IMR-90 (cell line): ENCODE measurements at places on chromosomes 11 and 22. TPM values are rescaled to one million over a fixed set of nuclear protein-coding genes. Genes with fewer than 3 reads are reported as not detected.

LYVE1 gene
- polyA plus RNA-seq = not detected in 2 replicates

OR4S1 gene
- polyA plus RNA-seq = not detected in 2 replicates

NXPE2 gene
- polyA plus RNA-seq = not detected in 2 replicates

OR5B21 gene
- not detected in 2 replicates for polyA plus RNA-seq

PANX2 gene
- 1.3 and 1.7 TPM in 2 replicates for polyA plus RNA-seq

OR2AG1 gene
- polyA plus RNA-seq = not detected in 2 replicates

GALNT18 gene
- 9.2 and 9.5 TPM in 2 replicates for polyA plus RNA-seq

DEPDC7 gene
- polyA plus RNA-seq = 5.9 and 7.4 TPM in 2 replicates

C11orf71 gene
- polyA plus RNA-seq = 3.0 and 3.7 TPM in 2 replicates

TCN2 gene
- 3.6 and 4.0 TPM in 2 replicates for polyA plus RNA-seq

IGF2 gene
- polyA plus RNA-seq = 17.5 and 21.8 TPM in 2 replicates

SLC7A4 gene
- 0.03 and 0.06 TPM in 2 replicates for polyA plus RNA-seq

GP1BB gene
- polyA plus RNA-seq = 1.5 and 4.6 TPM in 2 replicates

SPDYC gene
- not detected in 2 replicates for polyA plus RNA-seq
